ENCODE measurements at places on chromosomes 11 and 22.

- no peak for DNase-seq
These were observed 68.9 kb downstream of the C22orf31 start for GRCh38 chr22:28992565-28993356.

DNA sequence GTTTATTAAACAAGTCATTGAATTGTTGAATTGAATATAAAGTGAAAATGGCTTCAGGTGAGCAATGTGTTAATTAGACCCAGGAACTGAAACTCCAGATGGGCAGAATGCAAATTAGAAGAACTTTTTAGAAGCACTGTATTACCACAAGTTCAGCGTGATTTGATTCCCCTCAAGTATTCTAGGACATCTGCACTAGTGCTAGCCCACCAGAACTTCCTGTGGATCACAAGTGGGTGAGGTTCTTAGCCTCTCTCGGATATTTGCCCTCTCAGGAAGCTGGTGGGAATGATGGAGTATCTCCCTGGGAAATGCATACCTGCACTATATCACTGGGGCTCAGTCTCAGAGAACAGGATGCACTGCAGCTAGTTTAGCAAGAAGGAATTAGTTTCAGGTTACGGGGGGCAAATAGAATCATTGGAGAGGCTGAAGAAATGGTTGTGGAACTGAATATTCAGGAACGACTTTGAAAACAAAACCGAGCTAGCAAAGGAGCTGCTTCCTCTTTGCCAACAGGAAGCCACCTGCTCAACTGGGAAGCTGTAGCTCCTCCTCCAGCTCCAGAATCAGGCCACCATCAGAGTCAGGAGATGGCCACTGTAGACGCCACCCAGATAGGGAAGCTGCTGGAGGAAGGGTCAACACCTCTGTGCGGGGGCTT lies 74.3 kb downstream of the DHCR7 start:
- no peak for DNase-seq

GRCh38 chr11:92500453-92500852 lies 275.8 kb downstream of the FAT3 start:
- DNase-seq: no peak

DNA sequence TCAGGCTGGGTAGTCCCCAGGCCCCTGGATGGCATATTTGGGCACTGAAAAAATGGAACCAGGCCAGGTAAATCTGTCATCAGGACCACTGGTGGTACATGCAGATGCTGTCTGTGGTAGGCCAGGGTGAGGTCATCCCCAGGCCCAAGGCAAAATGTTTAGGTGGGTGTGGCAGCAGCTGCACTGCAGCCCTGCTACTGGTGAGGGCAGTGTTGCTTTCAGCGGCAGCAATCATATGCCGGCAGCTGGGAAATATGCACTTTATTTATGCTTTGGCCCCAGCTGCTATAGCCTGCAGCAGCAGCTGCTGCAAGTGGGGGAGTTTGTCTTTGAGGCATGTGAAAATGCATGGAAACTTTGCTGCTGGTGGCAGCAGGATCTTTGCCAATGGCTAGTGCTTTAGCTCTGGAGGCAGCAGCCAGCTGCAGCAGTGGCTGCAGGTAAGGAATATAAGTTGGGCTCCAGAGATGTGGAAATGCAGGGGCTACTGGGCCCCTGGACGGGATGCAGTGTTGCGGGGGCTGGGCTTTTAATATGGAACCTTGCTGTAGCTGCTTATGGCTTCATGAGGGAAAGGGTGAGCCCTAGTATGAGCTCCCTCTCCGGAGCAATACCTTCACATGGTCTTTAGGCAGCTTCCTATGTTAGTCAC lies 365.7 kb upstream of the CADM1 start:
- DNase-seq: no peak

DNA sequence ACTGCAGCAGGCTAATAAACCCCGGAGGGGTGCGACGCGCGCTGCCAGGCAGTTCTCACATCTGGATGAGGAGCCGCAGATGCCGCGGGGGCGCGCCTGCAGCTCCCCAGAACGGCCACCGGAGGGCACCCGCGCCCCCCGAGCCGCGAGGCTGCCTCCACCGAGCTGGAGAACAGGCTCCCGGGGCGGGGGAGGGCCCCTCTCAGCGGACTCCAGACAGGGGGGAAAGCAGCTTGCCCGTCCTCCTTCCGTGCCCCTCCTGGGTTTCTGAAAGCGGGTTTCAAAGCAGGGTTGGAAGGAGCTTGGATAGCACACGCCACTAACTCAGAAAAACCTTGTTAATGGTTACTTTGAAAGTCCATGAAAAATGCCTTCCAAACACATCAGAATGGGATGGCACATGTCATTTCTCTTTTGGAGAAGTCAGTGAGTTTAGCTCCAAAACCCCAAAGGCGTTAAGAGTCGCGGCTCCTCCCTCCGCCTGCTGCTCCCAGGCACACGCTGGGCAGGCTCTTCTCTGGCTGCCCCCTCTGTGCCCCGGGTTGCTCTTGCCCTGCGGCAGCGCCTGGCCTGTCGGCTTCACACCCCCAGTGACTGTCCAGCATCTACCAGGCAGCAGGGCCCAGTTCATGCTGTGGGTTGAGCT lies 317.8 kb downstream of the NTM start:
- no peak for DNase-seq

DNA sequence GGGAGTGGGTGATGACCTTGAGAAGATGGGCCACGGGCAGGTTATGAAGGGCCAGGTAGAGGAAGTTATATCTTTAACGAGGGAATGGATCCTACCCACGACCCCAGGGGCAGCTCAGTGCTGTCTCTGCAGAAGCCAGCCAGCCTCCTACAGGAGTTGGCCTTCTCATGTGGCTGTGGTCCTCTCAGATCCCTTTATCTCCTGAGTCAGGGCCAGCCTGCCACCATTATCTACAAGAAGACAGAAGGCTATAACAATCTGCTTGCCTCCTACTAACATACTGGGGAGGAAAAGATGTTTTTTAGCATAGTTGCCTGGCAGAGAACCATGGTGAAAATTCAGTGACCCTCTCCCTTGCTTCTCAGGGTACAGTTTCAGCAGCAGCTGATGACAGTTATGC lies 7.0 kb upstream of the YWHAH start:
- DNase-seq: no peak

DNA sequence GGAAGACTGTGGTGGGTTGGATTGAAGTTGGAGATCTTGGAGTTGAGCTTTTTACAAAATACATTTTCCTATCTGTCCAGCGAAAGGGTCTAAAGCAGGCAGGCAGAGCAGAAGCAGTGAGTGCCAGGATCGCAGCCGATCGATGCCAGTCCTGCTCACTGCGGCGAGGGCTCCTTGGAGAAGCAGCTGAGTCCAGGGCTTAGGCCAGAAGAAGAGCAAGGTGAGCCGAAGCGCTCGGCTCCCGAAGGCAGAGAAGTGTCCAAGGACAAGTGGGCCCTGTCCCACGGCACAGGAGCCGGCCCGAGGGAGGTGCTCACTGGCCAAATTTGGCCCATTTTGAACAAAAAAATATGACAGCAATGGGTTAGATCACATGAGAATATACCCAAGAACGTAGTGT lies 637.8 kb downstream of the BRD1 start:
- no peak for DNase-seq
